Stimulated activated CD4-positive, alpha-beta T cell treated with anti-CD3 and anti-CD28 coated beads, Interleukin-1b, Interleukin-23, amount 100 ng/mL, for 1 hour (primary cell): ENCODE measurements at places on chromosomes 16 and 17.

- no peak for DNase-seq
Measured at GRCh38 chr16:47851146-47851545, 304.6 kb downstream of the ABCC12 start.

GRCh38 chr16:3946604-3947180 is 66.2 kb upstream of the CREBBP start:
- no peak for DNase-seq

DNA sequence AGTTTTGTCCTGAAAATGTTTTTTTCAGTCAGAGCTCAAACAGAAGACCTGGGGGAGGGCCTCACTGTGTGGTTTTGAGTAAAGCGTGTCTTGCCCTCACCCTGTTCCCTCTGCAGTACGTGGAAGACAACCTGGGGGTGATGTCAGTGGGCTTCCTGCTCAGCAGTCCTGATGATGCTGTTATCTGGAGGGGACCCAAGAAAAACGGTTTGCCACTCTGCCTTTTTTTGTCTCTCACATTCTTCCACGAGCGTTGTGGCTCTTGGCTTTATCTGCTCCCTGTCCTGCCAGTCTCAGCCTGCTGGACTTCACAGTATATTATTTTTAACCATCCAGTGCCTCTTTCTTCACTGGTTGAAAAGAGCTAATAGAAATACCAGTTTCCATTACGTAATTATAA is 12.9 kb downstream of the NUBP1 start:
- DNase-seq: no peak

DNA sequence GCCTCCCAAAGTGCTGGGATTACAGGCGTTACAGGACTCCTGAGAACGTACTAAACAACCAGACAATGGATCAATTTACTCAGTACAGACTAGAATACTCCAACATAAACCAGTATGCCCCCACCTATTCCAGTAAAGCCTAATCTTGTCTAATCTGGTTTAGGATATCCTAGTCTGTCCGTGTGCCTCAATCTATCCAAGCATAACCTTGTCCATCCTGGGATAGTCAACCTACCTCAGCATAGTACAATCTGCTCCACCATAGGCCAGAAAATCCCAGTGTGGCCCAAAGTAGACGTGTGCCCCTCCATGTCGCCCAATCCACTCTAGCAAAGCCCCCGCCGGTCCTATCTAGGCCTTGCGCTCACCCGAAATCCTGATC is 625 bp downstream of the DVL2 start:
- DNase-seq: no peak

GRCh38 chr17:29569245-29569950 is 897 bp downstream of the TP53I13 start:
- no peak for DNase-seq

GRCh38 chr17:48500435-48501426 is 30.1 kb downstream of the HOXB1 start:
- DNase-seq: no peak

DNA sequence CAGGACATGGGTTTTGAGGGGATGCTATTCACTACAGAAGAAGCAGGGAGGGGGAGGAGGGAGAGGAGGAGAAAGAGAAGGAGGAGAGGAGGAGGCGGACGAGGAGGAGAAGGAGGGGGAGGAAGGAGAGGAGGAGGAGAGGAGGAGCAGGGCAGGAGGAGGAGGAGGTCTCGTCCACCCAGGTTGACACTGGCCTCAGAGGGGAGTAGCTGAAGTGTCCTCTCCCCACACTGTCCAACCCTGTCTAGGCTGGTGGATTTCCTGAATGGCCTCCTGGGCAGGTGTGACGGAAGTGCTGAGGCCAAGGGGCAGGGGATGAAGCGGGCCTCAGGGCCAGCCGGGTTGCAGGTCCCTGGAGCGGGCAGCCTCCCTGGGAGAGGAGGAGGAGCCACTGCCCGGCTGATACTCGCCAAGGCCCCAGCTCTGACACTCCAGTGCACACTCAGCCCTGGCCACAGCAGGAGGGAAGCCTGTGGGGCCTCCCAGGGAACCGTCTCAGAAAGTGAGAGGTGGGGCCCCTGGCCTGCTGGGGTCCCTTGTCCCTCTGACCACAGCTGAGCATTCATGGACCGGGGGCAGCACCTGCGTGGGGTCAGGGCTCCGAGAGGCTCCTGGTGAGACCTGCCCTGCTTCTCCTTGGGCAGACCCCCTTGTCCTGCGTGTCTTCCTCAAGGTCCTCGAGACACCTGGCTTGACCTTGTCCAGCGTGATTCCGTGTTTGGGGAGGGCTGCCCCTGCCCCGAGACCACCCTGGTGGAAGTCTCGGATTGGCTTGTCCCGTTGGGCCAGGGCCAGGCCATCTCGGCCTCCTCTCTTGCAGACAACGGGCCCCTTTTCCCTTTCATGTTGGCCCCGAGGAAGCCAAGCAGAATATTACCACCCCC is 200.6 kb upstream of the CIBAR2 start:
- no peak for DNase-seq

DNA sequence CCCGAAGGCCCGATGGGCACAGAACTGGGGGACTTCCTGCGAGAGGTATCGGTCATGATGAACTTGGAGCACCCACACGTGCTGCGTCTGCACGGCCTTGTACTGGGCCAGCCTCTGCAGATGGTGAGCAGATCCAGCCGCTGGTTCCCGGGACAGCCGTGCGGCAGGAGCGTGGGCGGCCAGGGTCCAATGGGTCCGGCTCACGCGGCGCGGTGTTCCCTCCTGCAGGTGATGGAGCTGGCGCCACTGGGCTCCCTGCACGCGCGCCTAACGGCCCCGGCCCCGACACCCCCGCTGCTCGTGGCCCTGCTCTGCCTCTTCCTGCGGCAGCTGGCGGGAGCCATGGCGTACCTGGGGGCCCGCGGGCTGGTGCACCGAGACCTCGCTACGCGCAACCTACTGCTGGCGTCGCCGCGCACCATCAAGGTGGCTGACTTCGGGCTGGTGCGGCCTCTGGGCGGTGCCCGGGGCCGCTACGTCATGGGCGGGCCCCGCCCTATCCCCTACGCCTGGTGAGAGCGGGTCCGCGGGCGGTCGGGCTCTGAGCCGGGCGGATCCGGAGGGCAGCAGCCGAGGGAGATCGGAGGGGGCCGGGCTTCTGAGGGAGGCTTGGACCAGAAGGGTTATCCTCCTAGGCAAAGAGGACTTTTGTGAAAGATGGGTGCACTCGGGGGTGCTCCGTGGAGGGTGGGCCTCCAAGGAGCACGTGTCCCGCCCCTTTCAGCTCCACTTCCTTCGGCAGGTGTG is 3.0 kb downstream of the TNK1 start:
- peak; percentile 60 for DNase-seq

DNA sequence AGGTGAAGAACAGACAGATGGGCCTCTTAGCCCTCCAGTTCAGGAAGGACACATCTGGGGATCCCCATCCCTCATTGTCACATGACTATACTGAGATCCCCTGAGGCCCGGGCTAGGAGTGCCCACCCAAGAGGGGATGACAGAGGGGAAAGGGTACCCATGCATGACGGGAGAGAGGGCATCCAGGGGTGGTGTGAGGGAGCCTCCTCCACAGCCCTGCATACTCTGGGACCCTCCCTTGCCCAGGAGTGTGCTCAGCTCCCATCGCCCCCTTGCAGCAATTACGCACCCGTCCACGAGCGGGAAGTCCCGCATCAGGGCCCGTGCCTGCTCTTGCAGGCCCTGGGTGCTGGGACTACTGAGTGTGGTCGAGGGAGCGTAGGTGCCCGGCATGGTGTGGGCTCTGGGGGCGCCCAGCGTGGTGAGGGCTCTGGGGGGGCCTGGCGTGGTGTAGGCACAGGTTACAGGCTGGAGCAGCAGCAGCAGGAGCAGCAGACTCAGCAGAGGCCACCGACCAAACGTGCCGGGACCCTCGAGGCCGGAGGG is 6.5 kb downstream of the DPEP2 start:
- no peak for DNase-seq

DNA sequence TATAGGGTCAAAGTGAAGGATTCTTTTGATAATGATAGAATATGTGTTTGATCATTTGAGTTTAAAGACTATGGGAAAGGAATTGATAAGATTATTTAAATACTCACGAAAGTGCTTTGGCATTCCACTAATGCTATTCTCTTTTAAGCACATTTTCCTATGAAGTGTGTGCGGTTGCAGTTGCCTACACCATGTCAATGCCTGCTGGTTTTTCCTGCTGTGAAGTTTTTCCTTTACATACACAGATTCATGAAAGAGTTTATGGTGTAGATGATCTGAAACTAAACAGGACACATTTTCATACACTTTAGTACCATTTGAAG is 78.7 kb downstream of the VMP1 start:
- DNase-seq: no peak

- DNase-seq: no peak
Measured at GRCh38 chr16:85800321-85800669, 800 bp downstream of the COX4I1 start.

GRCh38 chr17:50916708-50917417 is 50.7 kb upstream of the TOB1 start:
- no peak for DNase-seq

GRCh38 chr17:73137376-73137775 is 27.4 kb upstream of the SSTR2 start:
- no peak for DNase-seq

- no peak for DNase-seq
Measured at GRCh38 chr16:53809088-53809932, 105.4 kb downstream of the FTO start.

- no peak for DNase-seq
Measured at GRCh38 chr16:85752511-85753420, 1.9 kb upstream of the C16orf74 start.

DNA sequence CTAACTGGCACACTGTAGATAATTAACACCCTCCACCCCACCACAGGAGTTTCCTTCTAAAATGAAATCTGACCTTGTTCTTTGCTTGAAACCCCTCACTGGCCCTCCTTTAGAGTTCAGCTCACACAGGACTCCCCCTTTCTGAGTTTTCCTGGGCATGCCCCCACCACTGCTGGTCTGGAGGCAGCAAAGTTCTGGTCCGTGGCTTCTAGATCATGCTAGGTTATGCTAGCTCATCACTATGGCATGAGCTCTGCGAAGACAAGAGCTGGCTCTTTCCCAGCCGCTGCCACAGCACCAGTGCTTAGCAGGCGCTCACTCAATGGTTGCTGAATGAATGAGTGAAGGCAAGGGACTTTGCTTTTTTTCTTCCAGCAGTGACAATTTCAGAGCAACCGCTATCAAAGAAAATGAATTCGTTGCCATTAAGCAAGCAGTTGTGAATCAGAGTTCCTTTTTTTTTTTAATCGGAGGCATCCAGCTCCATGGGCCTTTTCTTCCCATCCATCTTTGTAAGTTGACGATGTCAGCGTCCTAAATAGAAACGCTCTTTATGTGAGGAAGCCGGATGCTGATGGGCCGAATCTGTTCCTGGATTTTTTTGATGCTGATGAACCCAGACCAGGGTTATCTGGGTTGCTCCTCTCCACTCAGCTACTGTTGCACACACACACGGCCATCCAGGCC is 80.8 kb upstream of the NOL11 start:
- no peak for DNase-seq
